ENCODE measurements at places on chromosomes 12 and 14. TPM values are rescaled to one million over a fixed set of nuclear protein-coding genes. Genes with fewer than 3 reads are reported as not detected.

Gene AVPR1A
- total RNA-seq, result not detected

Gene PLA2G1B
- not detected for total RNA-seq

Gene PMCH
- not detected for total RNA-seq

GRCh38 chr14:94850309-94851211 lies 80.6 kb upstream of the GSC start:
- no peak overlapping the region for H3K4me3 ChIP-seq
- H3K4me1 ChIP-seq, result no peaks in the 10 kb centered on the region
- no peaks in the 10 kb centered on the region for H3K36me3 ChIP-seq

DNA sequence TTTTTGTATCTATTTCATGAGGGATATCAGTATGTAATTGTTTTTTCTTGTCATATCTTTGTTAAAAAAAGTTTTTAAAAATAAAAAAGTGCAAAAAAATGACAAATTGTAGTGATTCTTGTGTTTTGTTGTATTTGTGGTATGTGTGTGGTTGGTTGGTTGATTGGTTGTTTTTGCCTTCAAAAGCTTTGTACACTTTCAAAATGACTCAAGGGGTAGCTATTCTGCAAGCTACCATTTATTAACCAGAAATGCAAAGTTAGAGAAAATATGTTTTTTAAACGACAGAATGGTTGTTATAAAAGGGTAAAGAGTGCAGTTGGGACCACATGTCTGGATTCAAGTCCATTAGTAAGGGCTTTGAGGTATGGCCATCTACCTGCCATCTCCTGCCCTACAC lies 119.3 kb downstream of the SLC35F4 start:
- H3K4me1 ChIP-seq, result no peaks in the 10 kb centered on the region
- no peak overlapping the region for H3K4me3 ChIP-seq
- no peaks in the 10 kb centered on the region for H3K36me3 ChIP-seq
- no peak for DNase-seq
- H3K27me3 ChIP-seq, result no peaks in the 10 kb centered on the region

DNA sequence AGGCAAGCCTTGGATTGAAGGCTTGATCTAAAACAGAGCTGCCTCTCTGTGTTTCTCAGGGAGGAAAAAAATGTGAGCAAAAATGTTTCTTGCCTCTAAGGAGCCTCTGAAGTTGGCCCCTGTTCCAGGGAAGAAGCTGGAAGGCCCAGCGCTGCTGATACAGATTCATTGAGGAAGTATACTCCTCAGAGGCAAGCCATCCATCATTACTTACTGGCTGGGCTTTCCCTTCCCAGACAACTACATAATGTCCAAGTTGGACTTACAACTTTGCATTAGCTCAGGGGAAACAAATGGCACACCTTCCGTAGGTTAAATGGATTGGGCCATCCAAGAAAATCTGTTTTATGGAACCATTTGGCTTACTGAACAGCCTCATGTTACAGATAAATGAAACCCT lies 263.7 kb upstream of the SEL1L start:
- no peak overlapping the region for H3K27ac ChIP-seq
- DNase-seq, result no peak
- H3K36me3 ChIP-seq, result no peaks in the 10 kb centered on the region
- no peaks in the 10 kb centered on the region for H3K27me3 ChIP-seq
- no peaks in the 10 kb centered on the region for H3K4me1 ChIP-seq

DNA sequence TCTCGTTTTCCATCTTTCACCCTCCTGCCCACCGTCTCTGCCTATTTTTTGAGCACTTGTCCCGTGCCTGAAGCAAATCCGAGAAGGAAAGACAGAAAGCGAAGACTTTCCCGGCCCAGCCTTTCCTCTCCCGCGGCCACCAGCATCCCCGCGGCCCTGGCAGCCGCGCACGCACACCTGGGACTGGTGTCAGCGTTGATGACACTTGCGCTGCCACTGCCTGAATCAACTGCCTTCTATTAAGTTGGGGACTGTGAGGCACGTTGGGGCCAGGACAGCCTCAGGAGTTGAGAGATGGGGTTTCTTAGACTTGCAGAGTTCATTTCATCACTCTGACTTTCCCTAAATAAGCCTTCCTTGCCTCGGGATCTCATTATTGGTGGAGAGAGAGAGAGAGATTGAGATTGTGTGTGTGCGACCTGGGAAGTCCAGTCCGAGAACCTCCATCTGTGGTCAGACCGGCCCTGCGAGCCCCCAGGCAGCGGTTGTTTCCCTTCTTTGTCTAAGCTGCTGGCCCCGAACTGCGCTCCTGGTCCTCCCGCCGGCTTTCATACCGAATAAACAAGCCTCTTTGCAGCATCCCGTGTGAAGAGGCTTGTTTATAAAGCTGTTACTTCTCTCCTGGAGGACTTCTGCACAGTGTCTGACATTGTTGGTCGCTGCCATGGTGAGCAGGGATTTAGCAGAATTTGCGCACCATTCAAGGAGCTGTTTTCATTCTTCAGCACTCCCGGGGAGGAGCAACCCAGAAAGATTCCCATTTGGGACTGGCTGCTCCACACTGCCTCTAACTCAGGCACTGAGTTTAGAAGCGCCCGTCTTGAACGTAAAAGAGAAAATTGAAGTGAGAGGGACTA lies 1.5 kb downstream of the PDZRN4 start:
- H3K27ac ChIP-seq, result peak overlapping the region; percentile 85
- H3K27me3 ChIP-seq, result no peaks in the 10 kb centered on the region
- no peaks in the 10 kb centered on the region for H3K36me3 ChIP-seq
- H3K4me1 ChIP-seq, result no peaks in the 10 kb centered on the region

GRCh38 chr12:132686825-132687210 lies 324 bp downstream of the POLE start:
- peak overlapping the region; percentile 99 for H3K4me3 ChIP-seq
- peak overlapping the region; percentile 82 for H3K27ac ChIP-seq
- DNase-seq, result no peak
- no peaks in the 10 kb centered on the region for H3K36me3 ChIP-seq

DNA sequence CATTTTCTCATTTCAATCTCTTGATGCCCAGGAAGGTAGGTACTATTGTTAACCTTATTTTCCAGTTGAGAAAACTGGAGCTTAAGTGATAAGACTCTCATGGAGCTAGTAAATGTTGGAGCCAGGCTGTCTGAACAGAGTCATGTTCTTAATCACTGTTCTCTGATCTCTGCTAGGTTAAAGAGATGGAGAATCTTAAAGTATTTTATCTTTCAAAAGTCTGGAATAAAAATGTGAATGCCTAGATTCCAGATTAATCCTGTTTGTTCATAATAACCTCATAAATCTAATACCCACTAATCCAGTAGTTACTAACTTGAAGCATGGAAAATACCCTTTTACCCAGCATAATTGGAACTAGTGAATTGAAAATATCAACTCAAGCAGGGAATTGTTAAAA lies 341.0 kb upstream of the RGS6 start:
- H3K4me3 ChIP-seq, result no peak overlapping the region
- no peaks in the 10 kb centered on the region for H3K27me3 ChIP-seq
- DNase-seq, result no peak

DNA sequence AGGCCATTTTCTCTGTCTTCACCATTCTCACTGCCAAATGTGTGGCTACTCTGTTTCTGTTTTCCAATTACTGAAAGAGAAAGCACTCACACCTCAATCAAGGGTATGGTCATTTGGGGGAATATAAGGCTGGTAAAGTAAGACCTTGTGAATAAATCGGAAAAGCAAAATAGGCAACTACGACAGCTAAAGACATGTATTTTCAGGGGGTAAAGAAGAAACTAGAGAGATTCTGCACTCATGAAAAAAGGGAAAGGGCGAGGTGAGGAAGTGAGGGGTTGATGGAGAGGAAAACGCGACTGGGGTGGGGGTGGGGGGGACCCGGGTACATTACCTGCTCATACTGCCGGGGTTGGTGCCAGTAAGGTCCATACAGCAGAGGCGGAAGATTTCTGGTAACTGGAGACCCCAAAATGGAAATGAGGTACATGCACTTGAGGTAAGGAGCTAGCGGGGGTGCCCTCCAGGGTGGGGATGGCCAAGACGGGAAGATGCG lies 19.3 kb downstream of the CHD8 start:
- no peaks in the 10 kb centered on the region for H3K36me3 ChIP-seq
- no peaks in the 10 kb centered on the region for H3K4me1 ChIP-seq
- H3K27ac ChIP-seq, result peak overlapping the region; percentile 89

Measured in Peyer's patch (tissue), 4 donors.